ENCODE measurements at places on chromosomes 13 and 19.

GRCh38 chr13:27348461-27348860, 76.0 kb upstream of the GTF3A start:
- no peak for DNase-seq

DNA sequence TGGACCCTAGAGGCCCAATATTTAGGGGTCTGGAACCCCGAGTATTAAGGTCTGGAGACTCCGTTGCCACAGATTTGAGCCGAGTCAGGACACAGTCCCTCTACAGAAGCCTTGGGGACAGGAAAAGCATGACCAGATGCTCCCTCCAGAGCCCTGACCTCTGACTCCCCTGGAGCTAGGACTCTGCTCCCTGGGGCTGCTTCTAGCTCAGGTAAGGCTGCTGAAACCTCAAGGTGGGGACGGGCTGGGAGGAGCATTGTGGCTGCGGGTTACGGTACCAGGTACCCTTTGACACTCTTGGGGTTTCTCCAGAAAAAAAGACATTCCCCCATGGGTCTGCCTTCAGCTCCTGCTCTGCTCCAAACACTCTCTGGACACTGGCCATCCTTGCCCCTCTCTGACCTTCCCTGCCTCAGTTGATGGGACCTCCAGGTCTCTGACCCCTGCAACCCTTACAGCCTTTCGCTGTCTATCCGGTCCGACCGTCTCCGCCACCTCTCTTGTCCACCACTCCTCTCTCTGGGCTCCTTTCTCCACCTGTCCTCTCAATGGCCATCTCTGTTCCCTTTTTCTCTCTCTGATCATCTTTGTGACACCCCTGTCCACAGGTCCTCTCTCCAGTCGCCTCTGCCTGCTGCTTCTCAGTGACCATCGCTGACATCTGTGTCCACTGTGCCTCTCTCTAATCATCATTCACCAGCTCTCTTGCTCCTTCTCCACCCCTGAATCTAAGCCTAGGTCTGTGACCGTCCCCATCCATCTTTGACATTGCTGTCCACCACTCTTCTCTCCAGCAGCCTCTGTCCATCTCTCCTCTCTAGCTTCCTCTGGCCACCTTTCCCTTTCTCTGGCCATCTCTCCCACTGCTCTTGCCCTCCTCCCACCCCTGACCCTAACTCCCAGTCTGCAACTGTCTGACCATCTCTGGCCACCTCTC, 1.4 kb downstream of the LRFN3 start:
- DNase-seq: no peak

DNA sequence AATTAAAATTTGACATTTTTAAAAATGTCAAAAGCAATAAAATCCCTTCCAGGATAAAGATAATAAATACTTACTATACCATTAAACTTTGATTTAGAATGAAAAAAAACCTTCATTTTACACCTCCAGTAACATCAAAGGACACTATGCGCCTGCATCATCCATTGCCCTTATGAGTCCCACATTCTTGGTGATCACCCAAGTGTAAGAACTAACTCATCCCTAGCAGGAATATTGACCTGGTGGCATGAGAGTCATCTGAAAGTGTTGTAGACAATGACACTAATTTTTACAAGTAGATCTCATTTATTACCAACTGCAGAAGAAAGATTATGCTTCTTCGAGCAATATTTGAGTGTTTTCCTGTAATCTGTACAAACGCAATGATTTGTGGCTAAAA, 1128.9 kb downstream of the EFNB2 start:
- DNase-seq: no peak

DNA sequence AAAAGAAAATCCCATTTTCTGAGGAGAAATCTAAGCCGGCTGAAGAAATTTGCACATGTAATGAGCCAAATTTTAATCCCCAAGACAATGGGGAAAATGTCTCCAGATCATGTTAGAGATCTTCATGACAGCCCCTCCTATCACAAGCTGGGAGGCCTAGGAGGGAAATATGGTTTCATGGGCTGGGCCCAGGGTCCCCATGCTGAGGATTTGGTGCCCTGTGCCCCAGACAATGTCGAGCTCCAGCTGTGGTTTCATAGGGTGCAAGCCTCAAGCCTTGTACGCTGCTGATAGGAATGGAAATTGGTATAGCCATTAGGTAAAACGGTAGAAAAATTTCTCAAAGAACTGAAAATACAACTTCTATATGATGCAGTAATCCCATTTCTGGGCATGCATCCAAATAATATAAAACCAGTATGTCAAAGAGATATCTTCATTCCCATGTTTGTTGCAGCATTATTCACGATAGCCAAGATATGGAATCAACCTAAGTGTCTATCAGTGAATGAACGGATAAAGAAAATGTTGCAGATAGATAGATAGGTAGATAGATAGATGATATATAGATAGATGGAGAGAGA, 19.3 kb upstream of the FREM2 start:
- no peak for DNase-seq

GRCh38 chr19:14470031-14470876, 4.9 kb downstream of the PTGER1 start:
- DNase-seq: no peak

DNA sequence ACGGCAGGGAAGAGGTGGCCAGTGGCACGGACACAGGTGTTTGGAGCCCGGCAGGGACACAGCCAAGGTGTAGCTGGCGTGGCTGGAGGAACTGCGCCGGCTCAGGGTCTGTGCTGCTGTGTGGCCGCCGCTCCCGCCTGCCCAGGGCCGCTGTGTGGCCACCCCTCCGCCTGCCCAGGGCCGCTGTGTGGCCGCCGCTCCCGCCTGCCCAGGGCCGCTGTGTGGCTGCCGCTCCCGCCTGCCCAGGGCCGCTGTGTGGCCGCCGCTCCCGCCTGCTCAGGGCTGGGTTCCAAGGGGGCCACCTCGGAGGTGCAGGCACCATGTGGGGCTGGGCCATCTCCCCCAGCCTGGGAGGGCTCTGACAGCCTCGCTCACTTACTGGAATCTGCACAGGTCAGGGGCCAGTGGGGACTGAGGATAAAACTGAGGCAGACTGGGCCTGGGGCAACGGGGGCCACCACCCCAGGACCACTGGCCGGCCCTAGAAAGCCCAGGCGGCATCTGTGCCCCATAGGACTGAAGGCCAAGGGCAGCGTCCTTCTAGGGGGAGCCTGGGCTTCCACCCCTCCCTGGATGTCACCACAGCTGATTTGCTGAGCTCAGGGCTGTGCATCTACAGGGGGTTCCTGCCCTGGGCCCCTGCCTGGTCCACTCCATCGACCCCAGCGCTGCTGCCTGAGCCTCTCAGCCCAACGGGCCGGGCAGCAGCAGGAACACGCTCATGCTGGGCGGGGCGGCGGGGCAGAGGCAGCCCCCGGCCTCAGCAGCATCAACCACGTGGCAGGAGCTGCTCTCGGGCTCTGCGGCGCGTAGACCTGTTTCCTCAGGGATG, 21.5 kb downstream of the C13orf46 start:
- DNase-seq: no peak

DNA sequence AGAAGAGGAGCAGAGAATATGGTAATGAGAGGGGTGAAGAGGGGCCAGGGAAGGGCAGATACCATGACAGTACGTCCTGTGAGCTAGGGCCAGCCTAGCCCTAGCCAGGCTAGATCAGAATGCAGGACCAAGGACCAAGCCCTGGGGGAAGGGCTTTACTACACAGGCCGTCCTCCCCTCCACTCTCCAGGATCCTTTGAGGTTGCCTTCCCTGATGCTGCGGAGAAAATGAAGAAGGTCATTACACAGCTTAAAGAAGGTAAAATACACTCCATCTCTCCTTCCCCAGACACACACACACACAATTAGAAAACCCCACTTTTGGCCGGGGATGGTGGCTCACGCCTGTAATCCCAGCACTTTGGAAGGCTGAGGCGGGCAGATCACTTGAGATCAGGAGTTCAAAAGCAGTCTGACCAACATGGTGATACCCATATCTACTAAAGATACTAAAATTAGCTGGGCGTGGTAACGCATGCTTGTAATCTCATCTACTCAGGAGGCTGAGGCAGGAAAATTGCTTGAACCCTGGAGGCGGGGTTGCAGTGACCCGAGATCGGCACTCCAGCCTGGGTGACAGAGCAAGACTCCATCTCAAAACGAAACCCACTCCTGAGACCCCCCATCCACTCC, 8.5 kb downstream of the SPACA6 start:
- no peak for DNase-seq

- DNase-seq: no peak
Observed at GRCh38 chr19:15166700-15167099, 34.1 kb downstream of the NOTCH3 start.

- no peak for DNase-seq
Observed at GRCh38 chr13:26053418-26053980, 1.7 kb upstream of the SHISA2 start.

DNA sequence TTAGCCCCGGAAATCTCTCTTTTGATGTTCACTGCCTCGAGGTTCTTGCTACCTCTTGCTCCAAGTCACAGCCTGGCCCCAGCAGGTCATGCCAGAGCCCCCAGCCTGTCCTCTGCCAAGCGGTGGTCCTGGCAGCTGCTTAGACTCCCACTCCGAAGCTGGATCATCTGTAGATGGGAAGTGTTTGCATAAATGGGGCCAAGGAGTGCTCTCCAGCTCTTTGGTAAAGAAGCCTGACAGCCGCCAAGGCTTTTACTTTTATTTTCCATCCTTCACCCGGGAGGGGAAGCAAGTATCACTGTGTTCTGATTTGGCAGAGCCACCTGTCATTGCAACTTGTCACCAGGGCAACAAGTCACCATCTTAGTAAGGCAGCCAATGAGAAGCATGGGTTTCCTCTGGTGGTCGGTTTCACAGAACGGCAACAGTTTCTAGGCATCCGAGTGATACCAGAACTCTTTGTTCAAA, 10.6 kb upstream of the RETN start:
- DNase-seq: no peak

- DNase-seq: no peak
Observed at GRCh38 chr13:58376775-58377174, 745.2 kb downstream of the PCDH17 start.

- no peak for DNase-seq
Observed at GRCh38 chr13:95020298-95020987, 280.8 kb downstream of the ABCC4 start.

DNA sequence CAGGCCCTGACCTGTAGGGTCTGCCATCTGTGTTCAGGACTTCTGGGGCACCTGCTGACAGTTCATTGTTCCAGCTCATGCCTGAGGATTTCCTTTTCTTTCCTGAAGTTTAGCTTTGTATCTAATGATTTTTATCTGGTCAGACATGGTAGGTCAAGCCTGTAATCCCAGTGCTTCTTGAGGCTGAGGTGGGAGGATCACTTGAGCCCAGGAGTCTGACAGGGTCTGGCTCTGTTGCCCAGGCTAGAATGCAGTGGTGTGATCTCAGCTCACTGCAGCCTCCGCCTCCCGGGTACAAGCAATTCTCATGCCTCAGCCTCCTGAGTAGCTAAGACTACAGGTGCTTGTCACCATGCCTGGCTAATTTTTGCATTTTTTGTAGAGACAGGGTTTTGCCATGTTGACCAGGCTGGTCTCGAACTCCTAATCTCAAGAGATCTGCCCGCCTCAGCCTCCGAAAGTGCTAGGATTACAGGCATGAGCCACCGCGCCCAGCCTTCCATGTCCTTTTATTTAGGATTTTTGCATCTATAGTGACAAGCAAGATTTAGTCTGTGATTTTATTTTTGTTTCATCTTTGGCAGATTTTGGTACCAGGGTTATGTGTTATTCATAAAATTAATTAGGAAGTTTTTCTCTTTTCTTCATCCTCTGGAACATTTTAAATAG, 33.2 kb downstream of the CHST8 start:
- no peak for DNase-seq

- peak; percentile 56 for DNase-seq
Observed at GRCh38 chr19:4567584-4568071, 8.1 kb upstream of the SEMA6B start.

DNA sequence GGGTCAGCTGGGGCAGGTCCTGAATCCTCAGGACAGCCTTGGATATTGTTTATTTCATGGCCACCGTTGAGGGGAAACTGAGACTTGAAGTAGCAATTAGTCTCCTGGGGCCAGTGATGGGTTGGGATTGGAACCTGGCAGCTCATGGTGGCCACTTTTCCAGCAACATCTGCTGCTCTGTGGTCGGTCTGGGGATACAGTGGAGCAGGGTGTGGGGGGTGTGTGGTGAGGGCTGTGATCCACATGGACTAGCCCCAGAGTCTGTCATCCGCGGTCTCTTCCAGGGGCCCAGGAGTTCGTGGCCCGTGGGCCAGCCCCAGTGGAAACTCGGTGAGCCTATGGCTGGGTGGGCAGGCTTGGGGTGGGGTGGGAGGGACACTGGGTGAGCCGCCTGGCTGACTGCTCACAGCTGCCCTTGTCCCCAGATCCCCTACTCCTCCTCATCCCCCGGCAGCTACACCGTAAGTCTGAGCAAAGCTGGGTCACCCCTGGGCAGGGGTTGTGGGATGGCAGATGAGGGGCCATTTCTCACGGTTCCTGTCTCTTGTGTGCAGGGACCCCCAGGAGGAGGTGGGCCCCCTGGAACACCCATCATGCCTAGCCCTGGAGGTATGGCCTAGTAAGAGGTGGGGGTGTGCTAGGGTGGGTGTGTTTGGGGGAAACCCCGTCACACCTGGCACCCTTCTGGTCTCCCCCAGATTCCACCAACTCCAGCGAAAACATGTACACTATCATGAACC, 5.5 kb downstream of the ISYNA1 start:
- DNase-seq: no peak

- DNase-seq: no peak
Observed at GRCh38 chr13:73991384-73991783, 142.8 kb downstream of the KLF12 start.

- DNase-seq: no peak
Observed at GRCh38 chr19:19552798-19553197, 14.7 kb downstream of the CILP2 start.

DNA sequence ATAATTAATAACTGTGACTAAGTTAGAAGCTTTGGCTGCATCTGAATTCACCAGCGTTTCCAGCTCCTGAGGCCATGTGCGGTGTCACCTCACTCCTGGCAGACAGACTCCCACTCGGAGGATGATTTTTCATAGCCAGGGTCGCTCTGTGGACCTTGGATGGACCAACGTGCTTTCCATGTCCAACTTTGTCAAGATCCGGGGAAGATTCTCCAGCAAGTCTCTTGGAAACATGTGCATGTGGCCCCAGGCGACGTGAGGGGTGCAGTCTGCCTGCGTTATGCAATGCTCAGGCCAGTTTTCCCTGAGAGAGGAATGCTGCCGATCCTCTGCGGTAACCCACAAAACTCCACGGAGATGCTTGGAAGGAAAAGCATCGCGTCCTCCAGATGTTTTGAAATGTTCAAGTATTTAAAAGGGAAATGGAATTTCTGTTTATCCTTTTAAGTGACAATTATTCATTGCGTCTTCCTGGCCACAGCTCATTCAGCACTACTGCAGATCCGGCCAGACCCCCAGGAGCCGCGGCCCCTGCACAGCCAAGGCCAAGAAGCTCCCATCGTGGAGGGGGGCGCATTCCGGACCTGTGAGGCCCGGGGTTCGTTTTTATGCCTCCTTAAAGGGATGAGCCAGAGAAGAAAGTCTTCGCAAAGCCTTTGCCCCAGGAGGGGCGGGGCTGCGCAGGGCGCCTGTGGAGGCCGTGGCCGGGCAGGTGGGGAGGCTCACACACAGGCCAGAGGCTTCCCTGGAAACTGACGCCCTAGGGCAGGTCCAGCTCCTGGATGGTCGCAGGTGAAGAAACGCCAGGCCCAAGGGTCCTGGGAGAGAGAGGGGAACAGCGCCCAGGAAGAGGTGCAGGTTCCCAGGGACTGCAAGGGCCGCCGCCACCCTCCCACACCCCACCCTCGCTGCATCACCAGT, 46.0 kb downstream of the C13orf46 start:
- DNase-seq: no peak

Data from effector memory CD8-positive, alpha-beta T cell (primary cell).